ENCODE measurements at places on chromosomes 12 and 14.

DNA sequence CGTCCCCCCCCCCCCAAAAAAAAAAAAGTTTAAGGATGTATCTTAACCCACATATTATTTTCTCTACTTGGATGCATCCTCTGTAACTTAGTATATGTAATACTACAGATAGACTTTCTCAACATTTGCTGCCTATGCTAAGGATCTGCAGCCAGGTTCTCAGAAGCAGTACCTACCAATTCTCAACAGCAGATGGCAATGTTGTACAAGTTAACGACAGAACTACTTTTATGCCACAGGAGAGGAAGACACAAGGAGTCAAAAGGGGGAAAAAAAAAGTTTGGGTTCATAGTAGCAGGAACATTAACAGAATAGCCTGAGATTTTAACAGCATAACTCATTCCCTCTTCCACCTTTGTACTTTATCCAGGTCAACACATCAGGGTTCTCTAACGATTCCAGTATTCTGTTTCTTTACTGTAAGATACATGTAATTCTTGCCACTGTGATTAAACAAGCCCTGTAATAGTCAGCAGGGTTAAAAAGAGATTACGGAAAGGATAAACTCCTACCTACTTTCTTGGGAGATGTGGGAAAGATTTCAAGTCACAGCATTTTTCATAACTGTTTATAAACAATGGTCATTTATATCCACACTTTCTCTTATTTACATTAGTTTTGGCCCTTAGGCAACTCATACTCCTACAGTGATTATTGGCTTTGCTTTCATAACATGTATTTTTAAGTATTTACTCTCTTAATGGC, 5.7 kb upstream of the NEK9 start:
- peak; percentile 38 for DNase-seq

- DNase-seq, result no peak
Measured at GRCh38 chr12:130014485-130014807, 110.6 kb upstream of the TMEM132D start.

GRCh38 chr12:58419196-58419760, 477.9 kb downstream of the ATP23 start:
- no peak for DNase-seq

DNA sequence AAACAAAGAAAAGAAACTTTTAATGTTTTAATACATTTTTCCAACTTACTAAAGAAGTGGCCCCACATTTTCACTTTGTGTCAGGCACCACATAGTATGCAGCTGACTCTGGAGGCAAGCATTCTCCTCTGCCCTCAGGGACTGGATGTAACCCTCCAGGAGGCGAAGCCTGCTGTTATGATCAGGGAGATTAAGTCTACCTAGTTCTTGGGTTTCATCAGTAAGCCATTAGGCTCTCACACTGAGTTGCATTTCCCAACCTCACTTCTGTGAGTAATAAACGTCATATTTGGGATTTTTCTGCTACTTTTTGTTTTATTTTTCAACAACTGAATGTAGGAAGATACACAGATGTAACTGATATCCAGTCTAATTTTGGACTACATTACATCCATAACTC, 101.2 kb upstream of the LRFN5 start:
- DNase-seq, result no peak

DNA sequence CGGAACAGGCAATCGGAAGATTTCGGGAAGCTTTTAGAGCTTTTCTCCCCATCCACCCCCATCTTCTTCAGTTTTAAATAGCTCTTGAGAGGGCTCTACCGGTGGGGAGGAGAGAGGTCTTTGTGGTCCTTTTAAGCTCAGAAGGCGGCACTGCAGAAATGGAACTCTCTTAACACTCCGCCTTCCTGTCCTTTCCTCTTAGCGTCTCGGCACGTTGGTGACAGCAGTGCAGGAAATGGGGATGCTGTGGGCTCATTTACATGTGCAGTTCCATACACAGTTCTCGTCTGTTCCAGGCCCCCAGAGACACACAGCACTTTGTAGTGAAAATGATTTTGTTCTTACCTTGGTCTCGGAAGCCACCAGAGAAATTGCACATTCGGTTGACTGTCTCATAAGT, 50.4 kb upstream of the RIN3 start:
- no peak for DNase-seq

- DNase-seq, result no peak
Measured at GRCh38 chr12:88145567-88146505, 3.7 kb downstream of the TMTC3 start.

DNA sequence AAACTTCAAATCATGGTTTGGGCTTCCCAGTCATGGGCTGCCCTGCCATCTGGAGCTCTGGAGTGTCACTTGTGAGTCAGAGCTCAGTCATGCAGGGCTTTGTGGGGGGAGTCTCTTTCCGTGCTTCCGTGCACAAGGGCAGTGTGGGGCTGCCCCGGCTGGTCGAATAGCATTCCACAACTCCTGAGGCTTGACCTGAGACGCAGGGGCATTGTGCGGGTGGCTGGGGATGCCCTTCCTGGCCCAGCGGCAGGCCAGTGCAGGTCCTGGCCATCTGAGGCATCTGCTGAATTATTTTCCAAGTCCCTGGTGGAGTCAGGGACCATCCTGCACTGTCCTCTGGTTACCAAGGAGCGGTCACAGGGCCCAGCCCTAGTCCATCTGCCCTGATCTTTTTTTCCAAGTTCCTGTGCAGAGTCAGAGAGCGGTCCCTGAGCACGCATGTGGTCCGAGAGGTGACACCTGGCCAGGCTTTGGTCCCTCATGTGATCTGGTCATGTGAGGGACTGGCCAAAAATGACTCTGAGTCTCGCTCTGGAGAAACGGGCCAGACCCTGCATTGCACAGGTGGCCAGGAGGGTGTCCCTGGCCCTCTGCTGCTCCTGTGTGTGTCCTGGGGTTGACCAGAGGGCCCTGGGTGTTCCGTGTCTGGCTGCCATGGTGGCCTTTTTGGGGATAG, 167.0 kb upstream of the ALG10B start:
- DNase-seq, result no peak

GRCh38 chr14:64114166-64114565, 180.0 kb downstream of the ESR2 start:
- DNase-seq, result no peak

DNA sequence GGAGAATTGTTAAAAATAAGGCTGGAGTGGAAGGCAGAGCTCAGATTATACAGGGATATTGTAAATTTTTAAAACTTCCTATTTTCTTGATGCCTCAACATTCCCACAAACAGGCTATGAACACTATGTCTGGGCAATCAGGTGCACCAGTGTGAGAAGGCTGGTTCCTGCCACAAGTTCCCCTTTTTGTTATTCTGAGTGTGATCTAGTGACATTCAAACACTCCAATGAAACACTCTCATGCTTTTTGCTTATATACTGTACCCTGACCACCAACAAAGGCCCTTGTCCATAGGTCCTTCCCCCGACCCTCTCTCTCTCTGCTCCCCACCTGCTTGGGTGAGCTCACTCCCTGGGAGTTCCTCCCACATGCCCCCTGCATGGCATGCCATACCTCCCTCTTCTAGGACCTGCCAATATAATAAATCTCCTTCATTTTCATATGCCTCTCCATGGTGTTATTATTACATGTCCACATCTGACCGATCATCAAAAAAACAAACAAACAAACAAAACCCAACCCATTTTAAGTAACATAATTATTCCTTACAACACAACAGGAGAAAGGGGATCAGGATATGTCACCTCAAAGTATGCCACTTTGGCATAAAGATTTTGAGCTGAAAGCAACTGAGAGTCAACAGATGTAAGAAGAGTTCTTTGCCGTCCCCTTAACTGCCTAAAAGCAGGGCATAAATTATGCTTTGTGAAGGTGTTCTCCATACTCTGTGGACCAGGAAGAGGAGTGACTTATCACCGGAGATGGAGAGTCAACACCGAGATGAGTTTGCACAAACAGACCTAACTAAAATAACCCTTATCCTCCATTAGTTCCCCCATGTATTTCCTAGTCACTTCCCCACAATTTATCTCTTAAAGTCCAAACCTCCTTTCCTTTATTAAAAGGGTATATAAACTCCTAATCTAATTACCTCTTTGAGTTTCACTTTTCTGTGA, 42.5 kb upstream of the CATSPERB start:
- DNase-seq, result no peak

GRCh38 chr12:39205969-39206368, 237.0 kb downstream of the KIF21A start:
- DNase-seq, result no peak

DNA sequence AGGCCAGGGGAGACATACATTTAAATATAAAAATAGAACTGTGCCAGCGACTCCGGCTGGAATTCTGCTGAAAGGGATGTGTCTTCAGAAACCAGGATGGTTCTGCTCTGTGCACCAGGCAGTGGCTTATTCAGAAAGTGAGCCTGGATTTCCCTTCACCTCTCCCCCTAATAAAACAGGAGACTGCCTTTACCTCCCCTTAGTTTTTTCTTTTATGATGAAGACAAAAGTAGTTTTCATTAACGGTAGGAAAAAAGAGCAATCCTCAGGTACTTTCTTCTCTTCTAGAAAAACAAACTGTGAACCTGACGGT, 346 bp downstream of the SLC7A8 start:
- DNase-seq, result no peak

- no peak for DNase-seq
Measured at GRCh38 chr12:66733839-66734238, 55.0 kb upstream of the GRIP1 start.

- DNase-seq, result no peak
Measured at GRCh38 chr12:96882862-96883261, 24.2 kb upstream of the NEDD1 start.

GRCh38 chr12:28498850-28499249, 308.6 kb downstream of the CCDC91 start:
- no peak for DNase-seq

- no peak for DNase-seq
Measured at GRCh38 chr12:124111006-124111405, 138.0 kb downstream of the ZNF664 start.

DNA sequence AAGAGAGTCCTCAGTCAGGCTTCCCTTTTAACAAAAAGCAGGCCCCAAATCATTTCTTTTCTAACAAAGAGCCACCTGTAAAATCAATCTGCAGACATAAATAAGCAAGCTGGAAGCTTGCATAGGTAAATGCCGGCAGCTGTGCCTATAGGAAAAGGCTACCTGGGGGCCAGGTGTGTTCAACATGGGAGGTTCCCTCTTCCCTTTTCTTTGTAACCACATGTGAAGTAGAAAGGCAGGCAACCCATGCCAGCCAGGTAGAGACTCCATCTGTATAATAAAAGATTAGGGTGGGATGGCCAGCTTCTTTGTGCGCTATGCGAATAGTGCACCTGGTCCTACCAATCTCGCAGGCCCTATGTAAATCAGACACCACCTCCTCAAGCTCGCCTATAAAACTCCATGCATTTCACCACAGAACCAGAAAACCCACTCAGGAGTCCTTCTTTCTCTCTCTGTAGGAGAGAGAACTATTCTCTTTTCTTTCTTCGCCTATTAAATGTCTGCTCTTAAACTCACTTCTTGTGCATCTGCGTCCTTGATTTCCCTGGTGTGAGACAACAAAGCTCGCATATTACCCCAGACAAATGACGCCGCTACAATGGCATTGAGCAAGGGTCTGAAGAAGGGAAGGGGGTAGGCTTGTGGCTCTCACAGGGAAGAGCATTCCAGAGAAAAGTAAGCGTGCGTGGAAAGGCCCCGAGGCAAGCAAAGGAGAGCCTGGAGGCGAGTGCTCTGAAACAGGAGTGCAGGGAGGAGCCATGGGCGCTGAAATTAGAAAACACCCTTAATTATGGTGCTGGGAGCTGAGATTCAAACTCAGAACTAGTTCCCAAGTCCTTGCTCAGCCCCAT, 67.2 kb downstream of the TTC9 start:
- no peak for DNase-seq

All from tibial artery (tissue), 4 donors.